ENCODE measurements at places on chromosomes 4 and X.

- DNase-seq: no peak
Measured at GRCh38 chrX:123976706-123977316, 15.3 kb downstream of the STAG2 start.

DNA sequence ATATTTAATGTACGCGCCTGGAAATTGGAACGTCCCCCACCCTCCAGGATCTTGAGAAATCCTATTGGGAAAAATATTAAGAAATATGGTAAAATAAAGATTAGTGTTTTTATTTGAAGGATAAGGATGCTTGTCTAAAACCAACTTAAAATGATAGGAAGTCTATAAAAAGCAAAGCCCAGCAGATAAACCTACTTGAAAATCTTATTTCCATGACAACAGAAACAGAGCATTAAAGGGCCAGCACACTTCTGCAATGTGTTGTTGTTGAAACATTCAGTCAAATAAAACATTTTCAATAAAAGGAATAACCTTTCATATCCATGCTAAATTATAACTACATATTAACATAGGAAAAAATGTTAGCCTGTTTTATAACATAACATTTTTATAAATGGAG is 29.3 kb upstream of the GPM6A start:
- no peak for DNase-seq

GRCh38 chr4:166198516-166199310 is 325.7 kb downstream of the TLL1 start:
- DNase-seq: no peak

DNA sequence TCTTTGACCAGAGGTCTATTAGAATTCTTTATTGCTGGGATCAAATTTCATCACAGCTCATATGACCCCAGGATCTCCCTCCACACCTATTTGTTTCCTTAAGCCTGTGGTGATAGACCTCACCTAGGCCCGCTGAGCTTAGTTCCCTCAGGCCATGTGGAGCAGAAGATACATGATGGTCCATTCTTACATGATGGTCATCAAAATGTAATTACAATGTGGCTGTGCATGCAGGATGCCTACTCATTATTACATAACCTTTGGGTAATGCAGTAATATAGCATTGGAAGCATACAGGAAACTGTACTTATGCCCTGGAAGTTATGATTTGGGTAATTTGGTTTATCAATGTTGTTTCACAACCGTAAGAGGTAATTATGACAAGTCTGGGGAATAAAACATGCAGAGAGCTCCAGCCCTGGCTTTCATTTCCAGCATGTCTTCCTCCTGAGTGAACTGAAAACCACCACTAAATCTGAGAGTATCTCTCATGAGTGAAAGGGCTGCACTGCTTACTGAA is 67.0 kb upstream of the AGA start:
- no peak for DNase-seq

- DNase-seq: no peak
Measured at GRCh38 chrX:108025954-108026600, 18.8 kb upstream of the VSIG1 start.

DNA sequence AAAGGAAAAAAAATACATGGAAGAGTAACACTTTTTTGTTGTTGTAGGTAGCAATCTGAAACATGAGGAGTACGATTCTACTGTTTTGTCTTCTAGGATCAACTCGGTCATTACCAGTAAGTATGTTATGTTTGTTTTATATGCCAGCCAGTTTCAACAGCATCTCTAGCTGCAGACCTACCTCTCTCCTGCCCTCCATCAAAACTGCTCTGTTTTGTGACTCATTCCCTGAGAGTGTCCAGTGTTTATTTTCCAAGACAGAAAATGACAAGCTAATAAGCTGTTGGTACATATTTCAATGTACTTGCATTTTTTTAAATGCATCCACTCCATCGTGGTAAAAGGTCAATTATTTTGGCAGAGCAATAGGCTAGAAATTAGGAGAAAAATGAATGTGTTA is 347 bp downstream of the AMTN start:
- DNase-seq: no peak

- no peak for DNase-seq
Measured at GRCh38 chr4:54496412-54496811, 161.3 kb upstream of the KIT start.

GRCh38 chr4:6953751-6954380 is 44.2 kb downstream of the TBC1D14 start:
- no peak for DNase-seq

DNA sequence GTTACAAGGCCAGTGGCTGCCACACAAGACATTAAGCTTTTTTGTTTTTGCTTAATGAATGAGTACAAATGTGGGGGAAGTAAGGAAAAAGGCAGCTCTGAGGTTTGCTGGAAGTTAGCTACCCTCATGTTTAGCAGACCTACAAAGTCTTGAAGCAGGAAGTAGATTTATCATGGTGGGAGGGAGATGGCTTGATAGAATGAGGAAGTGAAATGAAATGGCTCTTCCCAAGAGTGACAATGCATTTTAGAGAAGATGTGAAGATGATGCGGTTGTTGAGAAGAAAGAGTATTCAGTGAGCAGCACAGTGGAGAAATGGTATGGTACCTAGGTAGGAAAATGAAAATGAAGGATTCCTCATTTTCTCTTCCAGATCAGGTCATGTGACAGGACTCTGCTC is 108.0 kb downstream of the SLIT2 start:
- DNase-seq: no peak

- no peak for DNase-seq
Measured at GRCh38 chr4:182564724-182565369, 321.6 kb downstream of the TENM3 start.

- DNase-seq: no peak
Measured at GRCh38 chrX:149630681-149631233, 835 bp downstream of the TMEM185A start.

DNA sequence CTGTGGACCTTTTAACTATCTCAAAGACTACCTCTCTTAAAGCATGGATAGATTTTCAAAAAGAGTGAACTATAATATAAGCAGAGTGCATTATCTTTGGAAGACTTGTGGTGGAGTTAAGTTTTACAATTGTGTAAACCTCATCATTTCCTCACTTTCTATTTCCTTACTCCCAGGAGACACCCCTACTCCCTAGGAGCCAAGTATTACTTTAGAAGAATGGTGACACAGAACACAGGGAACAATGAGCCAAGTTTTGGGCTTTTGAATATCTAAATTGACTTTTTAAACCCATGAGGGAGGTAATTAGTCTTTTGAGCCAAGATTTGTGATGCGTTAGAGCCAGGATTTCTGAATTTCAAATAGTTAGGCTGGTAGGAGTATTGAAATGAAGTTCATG is 78.9 kb upstream of the UNC5C start:
- DNase-seq: no peak

GRCh38 chr4:181150191-181150590 is 1093.0 kb upstream of the TENM3 start:
- DNase-seq: no peak

DNA sequence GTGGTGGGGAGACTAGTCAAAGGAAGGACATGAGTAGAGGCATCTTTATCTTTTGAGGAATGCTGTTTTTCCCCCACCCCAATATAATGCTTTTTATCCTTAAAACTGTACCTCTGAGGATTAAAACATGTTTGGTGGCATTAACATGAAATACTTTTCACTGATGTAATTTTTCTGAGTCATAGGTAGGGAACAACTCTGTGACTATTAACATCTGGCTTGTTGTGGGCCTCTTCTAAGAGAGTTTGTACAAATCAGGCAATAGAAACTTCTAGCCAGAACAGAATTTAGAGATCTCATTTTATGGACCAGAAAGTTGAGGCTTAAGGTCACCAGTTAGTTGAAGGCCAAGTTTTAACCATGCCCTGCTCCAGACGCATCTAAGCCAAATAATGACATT is 207.6 kb downstream of the SOX3 start:
- DNase-seq: no peak
